ENCODE measurements at places on chromosomes 4 and X.

GRCh38 chrX:153491351-153491914 lies 3.3 kb upstream of the BGN start:
- ATAC-seq = no peak

- no peak for ATAC-seq
Measured at GRCh38 chr4:128697323-128697722, 112.2 kb upstream of the JADE1 start.

DNA sequence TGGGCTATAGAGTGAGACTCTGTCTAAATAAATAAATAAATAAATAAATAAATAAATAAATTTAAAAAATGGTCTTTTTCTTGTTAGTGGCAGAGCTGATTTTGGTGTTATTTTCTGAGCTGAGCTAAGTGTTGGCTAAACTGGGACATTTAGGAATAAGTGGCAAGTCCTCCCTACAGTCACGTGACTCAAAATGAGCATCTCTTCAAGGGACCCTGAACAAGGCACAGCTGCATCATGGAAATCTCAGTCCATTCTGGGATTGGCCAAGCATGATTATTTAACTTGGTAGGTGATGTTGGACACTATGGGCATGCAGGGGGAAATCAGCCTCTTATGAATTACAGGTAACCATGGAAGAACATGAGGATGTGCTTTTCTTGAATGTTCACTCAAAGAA lies 42.0 kb downstream of the HAND2 start:
- ATAC-seq = no peak

DNA sequence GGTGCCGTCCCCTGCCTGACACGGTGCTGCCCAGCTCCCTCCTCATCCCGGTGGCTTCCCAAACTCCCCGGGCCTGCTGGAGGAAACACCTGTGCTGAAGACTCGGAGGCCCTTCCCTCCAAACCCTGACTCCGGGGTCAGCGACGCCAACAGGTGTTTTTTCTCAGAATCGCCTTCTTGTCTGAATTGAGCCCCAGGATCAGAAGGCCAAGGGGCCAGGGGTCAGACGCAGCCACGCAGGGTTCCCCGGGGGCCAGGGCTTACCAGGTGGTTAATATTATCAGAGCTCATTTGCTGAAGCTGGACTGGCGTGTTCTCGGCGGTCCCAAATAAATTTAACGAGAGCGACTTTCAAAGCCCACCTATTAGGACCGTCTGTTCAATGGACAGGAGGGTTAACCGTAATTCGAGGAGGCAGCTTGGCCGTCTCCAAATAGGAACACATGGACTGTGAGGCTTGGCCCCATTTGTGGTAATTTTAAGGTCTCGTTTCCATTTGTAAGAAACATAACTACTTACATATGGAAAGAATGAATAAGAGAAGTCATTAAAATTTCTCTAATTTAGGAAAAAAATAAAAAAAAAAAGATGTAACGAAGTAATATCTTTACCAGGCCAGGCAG lies 239.3 kb downstream of the CRLF2 start:
- ATAC-seq = no peak

DNA sequence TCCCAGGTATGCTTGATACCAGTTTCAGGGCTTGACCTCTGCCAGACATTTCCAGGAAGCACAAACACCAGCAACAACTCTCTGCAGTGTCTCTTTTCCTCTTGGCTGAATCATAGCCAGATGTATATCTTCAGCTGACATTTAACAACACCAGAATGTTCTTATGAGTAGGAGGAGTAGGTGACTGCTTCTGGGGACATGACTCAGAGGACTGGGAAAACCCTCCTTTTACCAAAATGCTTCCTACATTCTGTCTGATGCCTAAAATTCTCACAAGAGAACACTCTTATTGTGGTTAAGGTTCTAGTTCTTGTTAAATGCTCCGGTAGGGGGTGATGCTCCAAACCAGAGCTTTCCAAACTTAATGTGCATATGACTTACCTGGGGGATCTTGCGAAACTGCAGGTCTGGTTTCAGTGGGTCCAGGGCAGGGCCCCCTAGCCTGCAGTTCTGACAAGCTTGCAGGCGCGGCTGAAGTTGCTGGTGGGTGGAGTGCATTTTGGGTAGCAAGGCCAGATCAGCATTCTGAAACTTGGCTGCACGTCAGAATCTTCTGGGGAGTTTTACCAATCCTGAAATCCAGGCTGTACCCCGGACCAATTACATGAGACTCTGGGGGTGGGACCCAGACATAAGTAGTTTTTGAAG lies 329.3 kb upstream of the RPS6KA3 start:
- peak; percentile 63 for ATAC-seq

- no peak for ATAC-seq
Measured at GRCh38 chr4:125582302-125582701, 267.5 kb downstream of the FAT4 start.

- ATAC-seq = no peak
Measured at GRCh38 chr4:37902212-37902611, 11.3 kb downstream of the TBC1D1 start.

- no peak for ATAC-seq
Measured at GRCh38 chr4:41620594-41621256, 82.8 kb downstream of the LIMCH1 start.

DNA sequence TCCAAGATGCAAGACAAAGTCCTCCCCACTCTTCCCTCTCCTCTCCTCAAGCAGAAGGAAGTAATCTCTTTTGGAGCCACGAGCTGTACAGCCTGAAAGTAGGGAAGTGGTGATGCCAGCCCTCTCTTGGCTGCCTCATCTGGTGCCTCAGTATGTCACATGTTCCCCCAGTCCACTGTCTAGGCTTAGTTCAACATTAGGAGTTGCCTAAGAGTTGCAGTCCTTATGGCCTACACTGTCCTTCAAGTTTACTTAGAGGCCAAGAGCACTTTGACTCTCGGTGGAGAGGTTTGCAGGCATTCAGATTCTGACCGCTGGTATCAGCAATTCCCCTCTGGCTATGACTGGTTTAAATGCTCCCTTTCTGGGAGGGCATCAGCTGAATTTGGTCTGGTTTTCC lies 735.6 kb downstream of the GLUD2 start:
- no peak for ATAC-seq

DNA sequence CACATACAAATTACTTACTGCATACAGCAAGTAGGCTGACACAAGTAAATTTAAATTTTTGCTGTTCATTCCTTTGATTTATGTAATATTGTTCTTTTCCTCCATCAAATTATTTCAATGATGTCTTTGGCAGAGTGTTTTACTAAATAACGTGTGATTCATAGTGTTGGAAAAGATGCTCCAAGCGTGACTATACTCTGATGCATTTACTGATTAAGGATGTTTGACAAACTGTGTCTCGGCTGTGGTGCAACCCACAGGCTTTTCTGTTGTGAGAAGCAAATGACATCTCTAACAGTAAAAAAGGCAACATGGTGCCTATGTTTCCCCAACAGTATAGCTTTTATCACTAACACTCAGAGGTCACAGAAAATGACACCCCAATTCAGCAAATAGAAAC lies 540.9 kb downstream of the PPP4R3C start:
- no peak for ATAC-seq

- ATAC-seq = no peak
Measured at GRCh38 chrX:150337536-150337935, 25.6 kb upstream of the MAMLD1 start.

DNA sequence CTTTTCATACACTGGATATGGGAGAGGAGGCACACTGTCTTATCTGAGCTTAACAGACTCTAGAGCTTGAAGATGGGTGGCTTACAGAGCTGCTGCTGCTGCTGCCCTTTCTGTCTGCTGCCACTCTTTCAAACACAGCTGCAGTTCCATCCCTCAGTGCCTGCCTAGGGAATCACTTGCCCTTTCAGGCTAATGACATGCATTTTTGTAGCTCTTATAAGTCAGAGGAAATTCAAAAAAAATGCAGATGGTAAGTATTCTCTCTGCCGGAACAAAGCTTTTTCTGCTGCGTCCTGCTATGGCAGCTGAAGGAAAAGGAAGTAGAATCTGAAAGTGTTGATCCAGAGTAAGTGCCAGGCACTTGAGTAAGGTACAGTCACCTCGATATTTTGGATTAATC lies 460.4 kb upstream of the DIAPH2 start:
- ATAC-seq = no peak

GRCh38 chr4:148330724-148331123 lies 111.5 kb downstream of the NR3C2 start:
- no peak for ATAC-seq

DNA sequence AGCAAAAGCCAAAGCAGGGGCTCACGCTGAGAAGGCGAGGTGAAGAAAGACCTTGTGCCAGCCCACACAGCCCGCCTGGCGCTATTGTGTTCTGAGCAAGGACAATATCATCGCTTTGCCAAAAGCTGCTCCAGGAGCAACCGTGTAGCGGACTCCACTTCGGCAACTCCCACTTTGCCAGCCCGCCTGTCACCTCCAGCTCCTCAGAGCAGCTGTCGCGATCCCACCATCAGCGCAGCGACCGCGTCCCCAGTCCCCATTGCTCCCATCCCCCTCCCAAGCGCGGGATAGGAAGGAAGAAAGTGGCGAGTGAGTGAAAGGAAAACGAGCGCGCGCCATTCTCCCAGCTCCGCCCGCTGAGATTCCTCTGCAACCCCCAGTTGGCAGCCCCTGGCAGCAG lies 759 bp downstream of the ZC4H2 start:
- no peak for ATAC-seq

DNA sequence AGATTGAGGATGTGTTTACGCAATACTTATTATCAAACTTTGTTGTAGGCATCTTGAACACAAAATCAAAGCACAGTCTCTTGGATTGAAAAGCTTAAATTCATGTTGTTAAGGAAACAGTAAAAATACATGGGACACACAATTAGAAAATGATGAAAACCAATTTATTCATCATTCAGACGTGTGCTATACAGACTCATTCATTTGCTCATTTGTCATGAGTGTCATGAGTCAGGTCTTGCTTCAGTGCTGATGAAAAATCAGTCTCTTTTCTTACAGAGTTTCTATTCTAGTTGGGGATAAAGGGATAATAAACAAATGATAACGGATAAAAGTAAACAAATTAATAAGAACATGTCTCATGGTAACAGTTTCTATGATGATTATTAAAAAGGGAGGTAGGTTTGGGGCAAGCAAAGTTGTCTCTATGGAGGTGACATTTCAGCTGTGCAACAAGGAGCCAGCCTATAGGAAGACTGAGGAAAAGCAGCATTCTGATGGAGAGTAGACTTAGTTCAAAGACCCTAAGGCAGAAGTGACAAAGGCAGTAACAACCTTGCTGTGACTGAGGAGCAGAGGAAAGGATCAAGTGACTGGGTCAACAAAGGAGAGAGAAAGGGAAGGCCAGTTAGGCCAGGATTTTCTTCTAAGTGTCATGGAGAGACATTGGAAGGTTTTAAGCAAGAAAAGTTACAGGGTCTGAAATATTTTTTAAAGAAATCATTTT lies 224.0 kb upstream of the HHIP start:
- no peak for ATAC-seq

DNA sequence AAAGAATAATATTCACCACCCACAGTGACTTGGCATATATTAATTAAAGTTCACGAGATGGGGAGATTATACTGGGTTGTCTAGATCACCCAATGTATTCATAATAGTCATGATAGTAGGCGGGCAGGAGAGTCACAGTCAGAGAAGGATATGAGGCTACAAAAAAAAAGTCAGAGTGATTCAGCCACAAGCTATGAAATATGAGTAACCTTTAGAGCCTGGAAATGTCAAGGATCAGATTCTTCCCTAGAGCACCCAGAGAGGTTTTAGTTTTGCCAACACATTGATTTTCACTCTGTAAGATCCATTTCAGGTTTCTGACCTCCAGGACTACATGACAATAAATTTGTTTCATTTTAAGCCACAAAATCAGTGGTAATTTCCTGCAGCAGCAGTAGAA lies 501.9 kb downstream of the GABRG1 start:
- ATAC-seq = no peak

GRCh38 chr4:100372432-100372831 lies 145.4 kb downstream of the EMCN start:
- ATAC-seq = no peak

- ATAC-seq = no peak
Measured at GRCh38 chr4:3193531-3194203, 55.3 kb upstream of the MSANTD1 start.

- no peak for ATAC-seq
Measured at GRCh38 chr4:53195815-53196661, 169.8 kb downstream of the SCFD2 start.

- ATAC-seq = no peak
Measured at GRCh38 chr4:141845901-141846300, 209.5 kb downstream of the IL15 start.

- ATAC-seq = no peak
Measured at GRCh38 chrX:123964156-123964834, 2.8 kb downstream of the STAG2 start.

DNA sequence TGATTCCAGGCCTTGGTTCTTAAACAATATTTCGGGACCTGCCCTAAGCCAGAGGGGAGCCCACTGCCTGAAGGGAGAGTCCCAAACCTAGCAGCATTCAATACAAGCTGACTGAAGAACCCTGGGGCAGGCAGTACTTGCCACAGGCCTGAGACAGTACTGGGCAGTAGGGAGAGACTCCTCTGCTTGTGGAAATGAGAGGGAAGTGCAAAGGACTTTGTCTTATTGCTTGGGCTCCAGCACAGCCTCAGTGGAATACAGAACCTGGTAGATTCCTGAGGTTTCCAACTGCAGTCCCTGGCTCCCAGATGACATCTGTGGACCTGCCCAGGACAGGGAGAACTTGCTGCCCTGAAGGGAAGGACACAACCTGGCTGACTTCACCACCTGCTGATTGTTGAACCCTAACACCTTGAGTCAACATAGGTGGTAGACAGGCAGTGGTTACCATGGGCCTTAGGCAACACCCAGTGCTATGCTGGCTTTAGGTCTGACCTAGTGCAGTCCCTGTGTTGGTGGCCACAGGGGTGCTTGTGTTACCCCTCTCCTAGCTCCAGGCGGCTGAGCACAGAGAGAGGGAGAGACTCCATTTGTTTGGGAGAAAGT lies 20.3 kb upstream of the ABCG2 start:
- ATAC-seq = no peak

DNA sequence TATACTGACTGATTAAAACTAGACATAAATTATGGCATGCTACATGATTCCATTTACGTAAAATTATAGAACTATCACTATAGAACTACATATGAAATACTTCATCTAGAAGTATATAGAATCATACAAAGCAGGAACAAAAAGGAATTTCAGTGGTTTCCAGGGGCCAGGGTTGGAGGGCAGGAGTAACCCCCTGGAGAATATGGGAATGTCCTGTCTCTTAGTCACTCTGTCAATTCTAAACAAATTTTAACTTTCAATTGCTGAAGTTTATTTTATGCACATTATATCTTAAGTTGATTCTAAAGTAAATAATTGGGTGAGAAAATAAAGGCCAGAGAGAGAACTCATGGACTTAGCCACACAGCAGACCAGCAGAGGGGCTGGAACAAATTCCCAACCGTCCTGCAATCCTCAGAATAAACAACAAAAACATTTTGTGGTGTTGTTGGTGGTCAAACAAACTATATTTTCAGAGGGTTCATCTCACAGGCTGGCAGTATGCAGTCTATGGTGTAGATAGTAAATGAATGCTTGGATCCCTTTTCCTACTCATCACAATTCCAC lies 476.9 kb upstream of the SLIT2 start:
- no peak for ATAC-seq

- ATAC-seq = no peak
Measured at GRCh38 chr4:103895876-103896465, 176.2 kb upstream of the TACR3 start.

GRCh38 chr4:36011381-36011780 lies 232.9 kb downstream of the ARAP2 start:
- ATAC-seq = no peak

Measured in activated CD4-positive, CD25-positive, alpha-beta regulatory T cell treated with anti-CD3 and anti-CD28 coated beads, Interleukin-2, amount 50 U/mL, for 24 hours (primary cell).